ENCODE measurements at places on chromosomes 11 and 22.

DNA sequence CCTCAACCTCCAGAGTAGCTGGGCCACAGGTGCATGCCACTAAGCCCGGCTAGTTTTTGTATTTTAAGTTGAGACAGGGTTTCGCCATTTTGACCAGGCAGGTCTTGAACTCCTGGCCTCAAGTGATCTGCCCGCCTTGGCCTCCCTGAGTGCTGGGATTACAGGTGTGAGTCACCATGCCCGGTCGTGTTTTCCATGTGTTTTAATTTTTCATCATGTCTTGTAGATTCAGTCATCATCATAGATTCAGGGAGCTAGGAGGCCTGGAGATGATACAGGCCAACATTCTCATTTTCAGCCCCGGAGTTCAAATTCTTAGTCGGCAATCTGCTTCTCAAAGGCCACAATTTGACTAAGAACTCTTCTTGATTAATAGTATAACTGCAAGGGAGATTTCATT lies 73.5 kb upstream of the GRAMD1B start:
- H3K27ac ChIP-seq, result no peak overlapping the region
- H3K36me3 ChIP-seq, result no peaks in the 10 kb centered on the region
- no peak for DNase-seq

GRCh38 chr11:60984149-60984548 lies 12.7 kb downstream of the CD6 start:
- no peaks in the 10 kb centered on the region for H3K27me3 ChIP-seq
- H3K4me1 ChIP-seq, result peaks cover 62% of the 10 kb centered on the region
- DNase-seq, result no peak
- H3K27ac ChIP-seq, result peak overlapping the region; percentile 94

DNA sequence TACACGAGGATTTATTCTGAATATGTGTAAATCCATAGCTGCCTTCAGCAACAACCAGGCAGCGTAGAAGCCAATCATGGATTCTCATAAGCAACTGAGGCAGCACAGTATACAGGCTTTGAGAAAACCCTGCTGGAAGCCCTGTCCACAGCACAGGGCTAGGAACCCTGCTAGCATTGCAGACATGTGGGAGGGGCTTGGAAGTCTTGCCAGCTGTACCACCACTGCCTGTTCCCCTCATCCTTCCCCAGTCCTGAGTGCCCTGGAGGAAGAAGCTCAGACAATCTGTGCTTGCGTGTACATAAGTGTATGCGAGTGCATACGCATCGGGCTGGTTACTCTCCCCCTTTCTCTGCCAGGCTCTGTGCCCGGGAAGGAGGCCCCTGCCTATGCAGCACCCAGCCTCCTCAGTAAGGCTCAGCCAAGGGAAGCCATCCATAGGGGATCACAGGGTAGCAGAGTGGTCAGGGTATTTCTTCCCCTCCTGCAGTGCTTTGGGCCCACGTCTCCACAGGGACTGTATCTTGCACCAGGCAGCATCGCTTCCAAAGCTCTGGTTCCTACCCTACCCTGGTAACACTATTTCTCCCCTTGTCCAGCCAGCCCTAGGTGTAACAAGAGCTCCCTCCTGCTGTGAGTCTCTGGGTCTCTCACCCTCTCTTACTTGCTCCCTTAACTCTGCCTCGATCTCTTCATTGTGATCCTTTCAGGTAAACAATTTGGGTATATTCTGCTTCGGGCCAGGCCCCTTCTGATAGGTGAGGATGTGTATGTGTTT lies 90.5 kb downstream of the GALNT18 start:
- no peaks in the 10 kb centered on the region for H3K36me3 ChIP-seq
- H3K27me3 ChIP-seq, result peaks cover 30% of the 10 kb centered on the region
- H3K4me3 ChIP-seq, result no peak overlapping the region
- no peaks in the 10 kb centered on the region for H3K4me1 ChIP-seq
- H3K27ac ChIP-seq, result no peak overlapping the region

GRCh38 chr11:97325693-97326092 lies 935.9 kb downstream of the JRKL start:
- DNase-seq, result no peak
- no peaks in the 10 kb centered on the region for H3K36me3 ChIP-seq
- no peak overlapping the region for H3K27ac ChIP-seq
- H3K27me3 ChIP-seq, result no peaks in the 10 kb centered on the region

DNA sequence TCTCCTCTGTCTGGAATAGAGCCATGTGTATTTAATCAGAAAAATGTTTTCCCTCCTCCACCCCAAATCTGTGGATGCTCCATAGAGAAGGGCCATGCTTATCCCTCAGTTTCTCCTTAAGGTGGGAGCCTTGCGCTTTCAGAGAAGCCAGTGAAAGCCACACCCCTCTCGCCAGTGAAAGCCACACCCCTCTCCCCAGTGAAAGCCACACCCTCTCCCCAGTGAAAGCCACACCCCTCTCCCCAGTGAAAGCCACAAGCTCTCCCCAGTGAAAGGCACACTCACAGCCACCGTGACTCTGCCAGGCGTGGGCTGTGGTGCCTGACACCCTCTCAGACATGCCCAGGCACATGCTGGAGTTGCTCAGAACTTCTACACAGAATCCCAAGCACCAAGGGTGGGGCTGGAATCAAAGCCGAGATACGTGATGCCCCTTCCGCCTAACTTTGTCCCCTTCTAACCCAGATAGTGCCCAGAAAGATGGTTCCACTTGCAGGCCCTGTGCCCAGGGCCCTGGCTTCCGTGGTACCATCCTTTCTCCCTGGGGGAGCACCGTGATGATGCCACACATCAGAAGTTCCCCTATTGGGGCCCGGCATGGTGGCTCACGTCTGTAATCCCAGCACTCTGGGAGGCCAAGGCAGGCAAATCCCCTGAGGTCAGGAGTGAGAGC lies 16.5 kb upstream of the PRR5 start:
- H3K4me1 ChIP-seq, result peaks cover 50% of the 10 kb centered on the region
- no peaks in the 10 kb centered on the region for H3K27me3 ChIP-seq
- H3K27ac ChIP-seq, result peak overlapping the region; percentile 93
- peaks cover 31% of the 10 kb centered on the region for H3K36me3 ChIP-seq
- H3K4me3 ChIP-seq, result peak overlapping the region; percentile 76

GRCh38 chr22:26941896-26942636 lies 284.7 kb downstream of the MIAT start:
- peaks cover 36% of the 10 kb centered on the region for H3K27me3 ChIP-seq
- no peak overlapping the region for H3K27ac ChIP-seq
- H3K36me3 ChIP-seq, result no peaks in the 10 kb centered on the region
- DNase-seq, result no peak
- H3K4me3 ChIP-seq, result no peak overlapping the region

GRCh38 chr11:77487790-77488189 lies 13.9 kb upstream of the PAK1 start:
- no peaks in the 10 kb centered on the region for H3K36me3 ChIP-seq
- H3K4me1 ChIP-seq, result no peaks in the 10 kb centered on the region
- no peak overlapping the region for H3K27ac ChIP-seq
- H3K27me3 ChIP-seq, result peaks cover 3% of the 10 kb centered on the region

DNA sequence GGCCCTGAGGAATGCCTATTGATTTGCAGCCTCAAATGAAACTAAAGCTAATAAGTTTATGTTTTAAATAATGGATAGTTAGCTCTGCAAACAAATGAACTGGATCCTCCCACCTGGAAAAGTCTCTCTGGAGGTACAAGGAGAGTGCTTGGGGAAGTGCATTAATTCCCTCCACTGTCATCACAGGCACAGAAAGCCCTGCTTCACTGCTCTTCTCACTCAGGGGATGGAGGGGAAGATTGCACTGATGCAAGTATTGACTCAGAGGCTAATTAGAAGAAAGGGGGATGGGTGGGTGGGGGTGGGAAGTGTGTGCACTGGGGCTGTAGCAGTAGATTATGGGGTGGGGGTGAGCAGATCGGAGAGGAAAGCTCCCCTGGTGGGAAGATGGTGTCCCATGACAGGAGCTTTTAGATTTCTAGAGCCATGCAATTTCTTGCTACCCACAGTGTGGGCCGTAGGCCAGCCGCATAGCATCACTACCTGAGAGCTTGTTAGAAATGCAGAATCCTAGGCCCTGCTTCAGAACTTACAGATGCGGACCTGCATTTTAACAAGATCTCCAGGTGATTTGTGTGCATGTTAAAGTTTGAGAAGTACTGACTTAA lies 163.9 kb downstream of the HIPK3 start:
- no peak for DNase-seq
- no peaks in the 10 kb centered on the region for H3K4me1 ChIP-seq
- H3K27ac ChIP-seq, result no peak overlapping the region

GRCh38 chr22:25067851-25068421 lies 115.4 kb downstream of the KIAA1671 start:
- H3K4me1 ChIP-seq, result peaks cover 70% of the 10 kb centered on the region
- H3K36me3 ChIP-seq, result peaks cover 12% of the 10 kb centered on the region
- H3K27me3 ChIP-seq, result no peaks in the 10 kb centered on the region

Data from effector memory CD8-positive, alpha-beta T cell (primary cell).